ENCODE measurements at places on chromosomes 3 and 15.

DNA sequence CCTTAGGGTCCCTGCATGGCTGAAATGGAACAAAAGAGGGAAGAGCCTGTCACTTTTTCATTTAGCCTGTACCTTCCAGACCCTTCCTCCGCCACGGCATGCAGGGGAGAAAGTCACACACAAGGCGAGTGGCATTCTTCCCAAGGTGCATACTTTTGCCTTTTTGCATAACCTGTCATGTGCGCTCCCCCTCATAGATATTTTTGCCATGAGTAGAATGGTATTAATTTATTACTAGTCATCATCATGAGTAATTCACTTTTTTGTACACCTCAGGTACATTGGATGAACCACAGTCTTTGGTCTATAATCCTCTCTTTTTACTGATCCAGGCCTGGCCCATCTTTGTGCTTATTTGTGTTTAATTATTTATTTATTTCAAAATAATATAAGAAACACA, 8.9 kb upstream of the BUB1B start:
- no peak for DNase-seq

- DNase-seq = no peak
Measured at GRCh38 chr15:101113114-101114005, 138.5 kb downstream of the CHSY1 start.

- no peak for DNase-seq
Measured at GRCh38 chr3:145333931-145334330, 827.1 kb downstream of the PLOD2 start.

- no peak for DNase-seq
Measured at GRCh38 chr15:72845981-72846383, 62.4 kb upstream of the ADPGK start.

GRCh38 chr3:118272991-118273390, 761.7 kb downstream of the IGSF11 start:
- no peak for DNase-seq

DNA sequence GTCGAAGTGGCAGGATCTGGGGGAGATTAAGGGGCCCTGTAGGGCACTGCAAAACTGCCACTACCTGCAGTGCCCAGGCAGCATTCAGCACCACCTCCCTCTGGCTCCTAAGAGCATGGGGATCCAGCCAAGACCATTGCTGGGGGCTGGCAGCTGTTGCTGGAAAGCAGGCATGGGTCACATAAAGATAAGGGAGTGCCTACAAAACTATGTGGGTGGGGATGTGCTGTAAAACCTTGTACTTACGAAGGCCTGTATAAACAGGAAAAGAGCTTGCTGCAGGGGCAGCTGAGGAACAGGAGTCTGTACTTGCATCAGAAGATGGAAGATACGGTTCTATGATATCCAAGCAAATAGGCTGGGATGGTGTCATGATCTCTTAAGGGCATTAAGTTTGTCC, 27.1 kb downstream of the IL20RB start:
- no peak for DNase-seq

GRCh38 chr3:52243791-52244628, 1.5 kb upstream of the PPM1M start:
- DNase-seq = no peak

- no peak for DNase-seq
Measured at GRCh38 chr3:108189440-108189839, 32.8 kb downstream of the IFT57 start.

GRCh38 chr3:36648241-36649034, 115.9 kb downstream of the DCLK3 start:
- DNase-seq = no peak

GRCh38 chr15:56816781-56817180, 83.5 kb upstream of the ZNF280D start:
- DNase-seq = no peak

DNA sequence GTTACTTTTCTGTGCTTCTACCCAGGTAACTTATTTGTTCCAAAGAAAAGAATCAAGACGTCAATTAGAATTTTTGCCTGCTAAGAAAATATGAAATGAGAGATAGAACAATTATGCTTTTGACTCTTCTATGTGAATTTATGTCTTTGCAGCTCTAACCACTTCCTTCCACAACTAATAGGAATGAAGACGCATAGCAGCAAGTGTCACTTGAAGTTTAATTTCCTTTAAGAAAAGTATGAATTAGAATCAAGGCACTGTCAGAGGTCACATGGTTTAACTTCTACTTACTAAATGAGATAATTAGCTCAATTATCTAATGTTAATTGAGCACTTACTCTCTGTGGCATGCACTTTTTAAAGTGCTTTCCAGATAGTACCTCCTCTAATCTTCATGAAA, 3.3 kb downstream of the WDR49 start:
- DNase-seq = no peak

DNA sequence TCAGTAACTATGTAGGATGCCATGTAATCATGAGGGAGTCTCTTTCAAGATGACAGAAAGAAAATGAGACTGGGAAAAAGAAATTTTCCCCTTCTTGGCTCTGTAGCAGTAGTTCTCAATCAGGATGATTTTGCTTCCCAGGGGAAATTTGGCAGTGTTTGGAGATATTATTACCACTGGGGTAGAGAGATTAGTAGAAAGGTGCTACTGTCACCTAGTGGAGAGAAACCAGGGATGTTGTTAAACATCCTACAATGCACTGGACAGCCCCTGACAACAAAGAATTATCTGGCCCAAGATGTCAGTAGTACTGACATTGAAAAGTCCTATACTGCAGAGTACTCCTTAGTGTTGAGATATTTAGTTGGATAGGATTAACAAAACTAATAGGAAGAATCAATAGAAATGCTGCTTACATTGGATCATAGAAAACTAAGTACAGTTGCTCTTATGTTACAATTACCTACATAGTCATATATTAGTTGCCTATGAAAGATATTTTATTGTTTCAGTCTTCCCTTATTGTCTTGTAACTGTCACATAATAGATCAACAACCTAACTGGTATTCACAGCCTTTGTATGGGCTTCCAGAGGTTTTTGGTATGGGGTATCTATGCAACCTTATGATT, 433.3 kb downstream of the RAP2B start:
- DNase-seq = no peak

- DNase-seq = no peak
Measured at GRCh38 chr15:62228604-62229003, 63.5 kb upstream of the C2CD4B start.

DNA sequence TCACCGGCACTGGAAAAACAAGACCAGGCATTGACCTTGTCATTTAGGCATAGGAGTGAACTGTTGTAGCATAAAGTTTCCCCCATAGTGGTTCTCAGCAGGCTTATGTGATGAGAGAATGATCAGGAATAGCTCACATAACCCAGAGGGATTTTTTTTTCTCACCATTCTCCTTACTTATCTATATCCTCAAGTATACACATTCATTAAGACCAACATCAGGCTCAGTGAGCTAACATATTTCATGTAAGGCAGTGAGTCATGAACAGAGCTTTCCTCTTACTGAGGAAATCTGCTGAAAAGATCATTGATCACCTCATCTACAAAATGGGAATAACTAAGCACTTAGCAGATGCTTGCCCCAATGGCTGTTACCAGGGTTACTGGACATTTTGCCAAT, 396.6 kb upstream of the TMCO5A start:
- no peak for DNase-seq

DNA sequence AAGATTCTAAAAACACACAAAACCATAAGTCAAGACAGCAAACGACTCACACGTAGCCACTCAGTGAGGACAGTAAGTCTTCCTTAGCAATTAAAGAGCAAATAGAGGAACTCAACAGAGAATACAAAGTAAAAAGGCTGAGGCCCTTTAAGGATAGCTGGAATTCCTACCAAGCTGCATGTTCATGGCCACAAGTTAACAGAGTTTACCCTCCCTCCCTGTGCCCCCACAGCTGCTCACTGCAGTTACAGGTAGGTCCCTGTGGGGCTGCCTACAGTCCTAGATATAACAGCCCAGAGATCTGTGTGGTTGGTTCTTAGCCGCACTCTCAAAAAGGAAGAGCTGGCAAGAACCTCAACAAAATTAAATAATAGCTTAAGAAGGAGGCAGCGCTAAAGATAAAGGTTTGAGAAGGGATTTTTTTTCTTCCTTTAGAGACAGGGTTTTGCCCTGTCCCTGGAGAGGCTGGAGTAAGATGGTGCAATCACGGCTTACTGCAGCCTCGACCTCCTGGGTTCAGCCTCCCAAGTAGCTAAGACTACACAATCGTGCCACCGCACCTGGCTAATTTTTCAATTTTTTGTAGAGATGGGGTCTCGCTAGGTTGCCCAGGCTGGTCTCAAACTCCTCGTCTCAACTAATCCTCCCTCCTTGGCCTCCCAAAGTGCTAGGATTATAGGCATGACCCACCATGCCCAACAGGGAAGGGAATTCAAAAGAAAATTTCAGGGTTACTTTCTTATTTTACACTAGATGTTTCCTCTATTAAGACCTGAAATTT, 19.3 kb downstream of the SFMBT1 start:
- DNase-seq = no peak

DNA sequence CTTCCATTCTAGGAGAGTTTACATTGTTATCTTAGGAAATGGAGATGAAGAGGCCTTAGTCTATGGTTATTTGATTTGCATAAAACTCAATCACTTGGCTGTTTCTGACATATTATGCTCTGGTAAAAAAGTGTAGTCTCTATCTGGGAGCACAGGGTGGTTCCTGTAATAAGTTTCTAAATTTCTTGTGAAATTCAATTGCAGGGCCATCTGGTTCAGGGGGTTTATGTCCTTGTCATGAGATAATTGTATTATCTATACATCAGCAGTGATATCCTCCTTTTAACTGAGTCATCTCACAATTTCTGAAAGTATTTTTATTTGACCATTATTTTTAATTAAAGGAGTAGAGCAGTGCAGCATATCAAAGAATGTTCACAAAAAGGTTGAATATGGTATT, 203.3 kb downstream of the MFSD1 start:
- DNase-seq = no peak

DNA sequence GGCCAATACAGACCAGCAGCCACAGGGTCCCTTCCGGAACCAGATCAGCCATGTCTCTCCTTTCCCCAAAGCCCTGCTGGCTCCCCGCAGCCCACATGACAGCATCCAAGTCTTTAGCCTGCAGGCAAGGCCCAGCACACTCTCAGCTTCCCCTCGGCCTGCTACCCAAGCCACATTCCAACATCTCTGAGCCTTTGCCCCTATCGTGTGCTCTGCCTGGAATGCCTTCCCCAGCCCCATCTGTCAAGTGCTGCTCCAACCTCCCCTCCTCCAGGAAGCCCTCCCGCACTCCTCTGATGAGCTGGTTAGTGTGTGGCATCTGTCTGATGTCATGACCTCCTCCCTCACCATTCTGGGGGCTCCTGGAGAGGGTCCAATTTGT, 8.5 kb downstream of the PLXND1 start:
- no peak for DNase-seq

DNA sequence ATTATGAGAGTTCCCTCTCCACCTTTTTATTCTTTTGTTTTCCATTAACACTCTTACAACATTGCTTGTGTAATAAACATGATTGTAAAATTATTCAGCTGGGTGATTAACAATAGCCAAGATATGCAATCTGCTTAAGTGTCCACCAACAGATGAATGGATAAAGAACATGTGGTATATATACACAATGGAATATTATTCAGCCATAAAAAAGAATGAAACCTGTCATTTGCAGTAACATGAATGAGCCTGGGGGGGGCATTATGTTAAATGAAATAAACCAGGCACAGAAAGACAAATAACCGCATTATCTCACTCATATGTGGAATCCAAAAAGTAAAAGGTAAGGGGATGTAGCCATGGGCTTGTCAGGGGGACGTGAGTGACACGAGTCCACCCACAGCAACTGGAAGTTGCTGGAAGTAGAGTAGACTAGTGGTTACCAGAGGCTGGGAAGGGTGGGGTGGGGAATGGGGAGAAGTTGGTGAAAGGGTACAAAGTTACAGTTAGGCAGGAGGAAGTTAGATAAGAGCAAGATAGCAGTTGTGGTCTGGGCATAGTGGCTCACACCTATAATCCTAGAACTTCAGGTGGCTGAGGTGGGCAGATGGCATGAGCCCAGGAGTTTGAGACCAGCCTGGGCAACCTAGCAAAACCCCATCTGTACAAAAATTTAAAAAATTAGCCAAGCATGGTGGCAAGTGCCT, 28.7 kb upstream of the CD47 start:
- no peak for DNase-seq

- DNase-seq = no peak
Measured at GRCh38 chr3:107455621-107456020, 67.1 kb upstream of the BBX start.

DNA sequence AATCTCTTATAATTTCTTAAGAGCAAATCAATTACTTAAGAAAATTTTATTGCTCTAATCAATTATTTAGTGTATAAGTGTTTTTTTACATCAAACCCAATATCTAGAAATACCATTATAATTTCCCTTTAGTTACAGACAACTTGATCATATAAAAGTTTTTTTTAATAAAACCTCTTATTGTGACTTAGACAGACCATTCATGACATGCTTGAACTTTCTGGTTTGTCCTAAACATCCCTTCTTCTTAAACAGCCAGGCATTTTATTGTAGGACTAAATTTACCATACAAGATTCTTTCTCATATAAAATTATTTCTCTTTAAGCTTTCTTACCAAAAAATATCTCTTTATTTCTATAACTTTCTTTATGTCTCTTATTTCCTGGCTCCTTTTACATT, 164.5 kb downstream of the SUCNR1 start:
- DNase-seq = no peak

- no peak for DNase-seq
Measured at GRCh38 chr3:49872801-49873281, 3.1 kb upstream of the CAMKV start.

DNA sequence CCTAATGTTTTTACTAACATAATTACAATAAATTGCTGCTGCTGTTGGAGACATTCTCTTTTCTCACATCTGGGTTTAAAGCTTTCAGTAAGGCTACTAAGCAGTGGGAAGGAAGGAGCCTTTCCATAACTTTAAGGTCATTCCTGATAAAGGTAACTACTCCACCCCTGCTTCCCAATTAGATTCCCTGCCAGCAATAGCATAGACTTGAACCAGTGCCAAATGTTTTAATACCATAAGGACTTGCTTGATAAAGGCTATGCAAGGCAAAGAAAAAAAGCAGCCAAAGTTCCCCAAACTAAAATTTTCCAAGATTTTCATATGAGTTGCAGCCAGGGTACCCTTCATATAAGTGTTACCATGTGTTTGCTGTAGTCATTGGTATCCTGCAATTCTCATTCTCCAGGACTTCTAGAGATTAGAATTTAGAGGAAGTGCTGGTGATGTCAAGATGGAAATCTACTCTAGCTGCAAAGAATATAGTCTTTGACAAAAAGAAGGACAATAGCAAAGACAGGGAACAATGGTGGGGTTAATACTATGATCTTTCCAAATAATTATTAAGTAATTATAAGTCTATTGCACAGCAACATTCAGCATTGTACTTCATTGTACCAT, 106.1 kb downstream of the FILIP1L start:
- DNase-seq = no peak
